Natural killer cell (primary cell): ENCODE measurements at places on chromosomes 2 and 18. TPM values are rescaled to one million over a fixed set of nuclear protein-coding genes. Genes with fewer than 3 reads are reported as not detected.

DNA sequence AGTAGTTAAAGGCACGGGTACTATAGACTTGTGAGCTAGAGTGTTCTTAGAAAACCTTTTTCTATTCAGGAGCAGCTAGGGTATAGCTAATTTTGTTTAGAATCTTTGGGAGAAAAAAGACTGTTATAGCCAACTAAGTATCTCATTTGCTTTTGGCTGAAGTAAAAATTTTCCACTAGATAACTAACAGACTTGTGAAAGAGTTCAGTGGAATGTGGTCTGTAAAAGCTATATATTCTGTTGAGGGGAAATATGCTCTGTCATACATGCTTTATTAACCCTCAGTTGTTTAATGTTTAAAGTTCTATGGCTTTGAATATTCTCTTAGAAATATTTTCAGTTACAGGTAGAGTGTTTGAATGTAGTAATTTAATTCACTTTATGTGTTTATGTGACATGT lies 49.7 kb downstream of the RIF1 start:
- DNase-seq: no peak

DNA sequence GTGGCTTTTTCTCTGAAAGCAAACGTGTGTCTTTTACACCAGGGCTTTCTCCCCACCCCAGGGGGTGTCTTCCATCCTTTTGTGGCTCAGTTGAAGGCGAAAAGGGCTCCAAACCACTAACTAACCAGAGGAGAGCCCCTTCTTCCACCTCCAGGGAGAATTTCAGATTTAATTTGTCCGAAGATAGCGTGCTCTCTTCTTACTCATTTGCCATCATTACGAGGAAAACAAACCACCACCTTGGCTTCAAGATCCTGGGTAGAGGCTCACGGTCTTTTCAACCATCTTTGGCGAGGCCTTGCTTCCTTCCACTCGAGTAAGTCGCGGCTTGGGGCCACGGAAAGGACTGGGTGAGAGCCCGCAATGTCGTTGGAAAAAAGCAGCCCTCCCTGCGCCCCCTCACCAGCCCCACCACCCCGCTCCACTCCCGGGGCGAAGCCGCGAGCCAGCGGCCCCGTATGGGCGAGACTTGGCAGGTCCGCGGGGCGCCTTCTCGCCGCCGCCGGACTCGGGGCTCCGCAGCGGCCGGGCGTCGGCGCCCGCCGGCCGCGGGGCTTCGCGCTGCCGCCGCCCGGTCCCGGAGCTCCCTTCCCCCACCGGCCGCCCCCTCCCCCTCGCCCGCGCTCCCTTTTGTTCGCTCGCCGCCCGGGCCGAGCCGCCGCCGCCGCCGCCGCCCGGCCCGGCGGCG lies 1.7 kb upstream of the ZNF532 start:
- DNase-seq: peak; percentile 45

DNA sequence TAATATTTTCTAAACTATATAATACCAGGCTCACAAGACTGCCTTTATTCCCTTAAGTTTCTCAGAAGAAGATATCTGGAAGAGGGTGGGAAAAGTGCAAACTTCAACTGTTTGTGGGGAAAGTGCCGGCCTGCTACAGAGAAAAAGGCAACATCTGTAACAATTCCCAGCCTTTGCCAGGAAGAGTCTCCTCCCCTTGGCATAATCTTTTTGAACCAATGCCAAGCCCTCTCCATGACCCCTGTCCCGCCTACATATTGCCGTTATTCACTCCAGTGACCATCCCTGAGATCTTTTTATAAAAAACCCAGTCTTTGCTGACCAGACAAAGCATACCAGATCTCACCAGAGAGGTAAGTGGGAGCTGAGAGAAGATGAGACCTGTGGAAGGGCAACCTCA lies at the start of gene REG3G:
REG3G (plus strand) TSS at position 282 of the 400 bp plus-strand sequence. CDS start 392 bp downstream, outside the sequence.
- no peak for DNase-seq

- DNase-seq: no peak
Observed at GRCh38 chr18:42706618-42707017, 408.9 kb downstream of the RIT2 start.

DNA sequence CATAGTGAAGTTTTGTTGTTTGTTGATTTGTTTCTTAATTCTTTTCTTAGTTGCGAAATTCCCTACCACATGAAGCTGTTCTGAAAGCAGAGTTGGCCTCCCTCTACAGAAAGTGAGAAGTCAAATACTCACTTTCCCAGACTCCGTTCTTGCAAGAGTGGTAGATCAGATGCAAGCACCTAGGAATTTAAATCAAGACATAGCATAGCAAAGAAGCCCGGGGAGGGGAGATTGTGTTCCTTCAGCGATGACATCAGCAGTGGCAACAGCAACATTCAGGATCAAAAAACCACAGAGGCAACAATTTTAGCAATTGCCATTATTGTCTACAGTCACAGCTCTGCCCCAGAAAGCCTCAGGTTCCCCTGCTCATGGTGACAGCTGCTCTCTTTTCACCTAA lies 580.0 kb downstream of the RNF144A start:
- DNase-seq: no peak

GRCh38 chr2:48733067-48733503 lies 22.4 kb downstream of the LHCGR start:
- no peak for DNase-seq

DNA sequence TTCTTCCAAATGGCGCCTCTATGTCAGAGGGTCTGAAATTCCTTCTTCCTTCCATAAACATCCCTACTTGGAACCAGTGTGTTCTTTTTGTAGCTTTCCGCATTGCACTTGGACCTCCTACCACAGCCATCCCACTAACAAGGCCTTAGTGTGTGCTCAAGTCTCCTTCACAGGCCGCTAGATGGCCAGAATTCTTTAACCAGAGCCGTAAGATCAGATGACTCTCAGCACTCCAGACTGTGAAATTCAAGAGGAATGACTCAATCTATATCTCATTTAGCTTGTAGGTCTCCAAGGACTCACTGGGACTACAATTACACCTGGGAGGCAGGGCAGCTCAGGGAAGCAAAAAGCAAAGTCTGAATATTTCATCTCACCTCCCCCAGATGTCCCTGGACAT lies 298.9 kb downstream of the EIPR1 start:
- DNase-seq: no peak

The RAMP1 gene
- total RNA-seq: 11.0 TPM

The TNFAIP6 gene
- not detected for total RNA-seq

The PRKAG3 gene
- total RNA-seq: not detected
